ENCODE measurements at places on chromosomes 13 and 19.

- no peak for DNase-seq
These were observed 39.4 kb downstream of the VAV1 start for GRCh38 chr19:6811906-6812305.

- no peak for DNase-seq
These were observed 1204.1 kb downstream of the OLFM4 start for GRCh38 chr13:54232700-54233099.

GRCh38 chr13:79226938-79227337 is 179.1 kb downstream of the RBM26 start:
- DNase-seq: no peak

DNA sequence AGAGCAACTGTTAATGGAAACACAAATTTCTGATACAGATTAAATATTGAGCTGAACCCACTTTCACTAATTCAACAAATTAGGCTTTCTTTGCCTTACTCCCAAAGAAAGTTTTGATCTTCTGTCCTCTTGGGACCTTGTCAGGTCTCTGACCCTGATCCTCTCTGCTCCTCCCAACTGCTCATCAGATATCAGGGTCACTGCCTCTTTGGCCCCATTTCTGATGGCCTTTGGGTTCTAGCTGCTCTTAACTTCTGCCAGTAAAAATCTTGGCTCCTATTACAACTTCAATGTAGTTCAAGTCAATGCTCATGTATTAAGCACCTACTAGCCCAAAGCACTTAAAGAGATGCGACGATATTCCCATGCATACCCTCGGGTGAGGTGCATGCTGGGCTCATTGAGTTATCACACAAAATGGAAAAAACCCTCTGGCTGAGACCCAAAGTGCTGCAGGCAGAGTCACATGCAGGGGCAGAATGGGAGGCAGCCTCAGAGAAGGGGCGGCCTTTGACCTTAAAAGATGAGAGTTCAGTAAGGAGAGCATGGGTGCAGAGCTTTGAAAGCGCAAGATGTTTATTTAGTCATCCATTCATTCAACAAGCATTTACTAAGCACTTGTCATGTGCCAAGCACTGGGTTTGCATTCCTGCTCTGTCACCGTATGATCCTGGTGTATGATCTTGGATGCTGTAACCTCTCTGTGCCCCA is 183.4 kb downstream of the USP12 start:
- no peak for DNase-seq

- DNase-seq: no peak
These were observed 23.7 kb downstream of the DCLK1 start for GRCh38 chr13:36107521-36107920.

DNA sequence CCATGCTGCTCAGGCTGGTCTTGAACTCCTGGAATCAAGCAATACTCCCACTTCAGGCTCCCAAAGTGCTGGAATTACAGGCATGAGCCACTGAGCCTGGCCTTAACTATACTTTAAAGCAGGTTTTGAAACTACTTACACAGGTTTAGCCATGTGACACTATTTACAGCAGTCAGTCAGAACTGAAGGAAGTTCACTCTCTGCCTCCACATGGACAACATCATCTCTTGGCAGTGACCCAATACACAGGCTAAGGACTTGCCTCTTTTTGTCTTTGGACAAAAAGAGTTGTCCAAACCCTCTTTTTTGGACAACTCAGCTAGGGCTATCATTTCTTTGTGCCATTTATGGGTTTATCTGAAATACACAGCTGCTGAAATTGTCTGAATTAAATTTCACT is 89.0 kb upstream of the CLDN10 start:
- no peak for DNase-seq

DNA sequence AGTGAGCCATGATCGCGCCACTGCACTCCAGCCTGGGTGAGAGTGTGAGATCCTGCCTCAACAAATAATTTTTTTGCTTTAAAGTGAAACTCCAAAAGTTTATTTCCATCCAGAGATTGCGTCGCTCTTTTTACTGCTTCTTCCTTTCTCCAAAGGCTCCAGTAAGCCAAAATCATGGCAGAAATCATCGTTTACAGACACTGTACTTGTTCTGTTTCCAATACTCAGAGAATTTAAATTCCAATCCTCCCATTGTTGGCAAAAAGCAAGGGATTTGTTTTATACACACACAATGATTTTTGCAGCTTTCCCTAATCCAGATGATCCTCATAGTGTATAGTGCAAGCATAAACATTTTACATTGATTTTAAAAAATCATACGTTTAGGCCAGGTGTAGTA is 15.3 kb downstream of the FBXO27 start:
- no peak for DNase-seq

- peak; percentile 36 for DNase-seq
These were observed 62.5 kb downstream of the RFX2 start for GRCh38 chr19:6047741-6048251.

- DNase-seq: no peak
These were observed 3.9 kb downstream of the ZNF865 start for GRCh38 chr19:55609326-55609725.

- peak; percentile 28 for DNase-seq
These were observed 128.6 kb downstream of the USP12 start for GRCh38 chr13:27043013-27043412.

DNA sequence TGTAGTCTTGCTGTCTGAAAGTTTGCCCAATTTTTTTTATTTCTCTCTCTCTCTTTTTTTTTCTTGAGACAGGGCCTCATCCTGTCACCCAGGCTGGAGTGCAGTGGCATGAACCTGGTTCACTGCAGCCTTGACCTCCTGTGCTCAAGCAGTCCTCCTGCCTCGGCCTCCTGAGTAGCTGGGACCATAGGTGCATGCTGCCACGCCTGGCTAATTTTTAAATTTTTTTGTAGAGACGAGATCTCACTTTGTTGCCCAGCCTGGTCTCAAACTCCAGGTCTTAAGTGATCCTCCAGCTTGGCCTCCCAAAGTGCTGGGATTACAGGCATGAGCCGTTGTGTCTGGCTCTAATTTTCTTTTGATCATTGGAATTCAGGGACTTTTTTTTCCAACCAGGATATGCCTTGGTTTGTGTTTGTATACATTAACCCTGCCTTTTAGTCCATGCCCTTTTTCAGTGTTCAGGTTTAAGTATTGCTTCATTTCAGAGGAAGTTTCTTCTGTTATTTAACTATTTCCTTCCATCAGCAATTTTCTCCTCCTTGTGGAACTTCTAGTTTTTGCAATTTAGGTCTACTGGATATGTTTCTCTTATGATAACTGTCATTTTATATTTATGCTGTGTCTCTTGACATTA is 201.4 kb downstream of the PCCA start:
- DNase-seq: no peak

- no peak for DNase-seq
These were observed 25.0 kb downstream of the HNRNPM start for GRCh38 chr19:8469613-8470368.

GRCh38 chr19:56900573-56901097 is 60.1 kb upstream of the PEG3 start:
- DNase-seq: no peak

DNA sequence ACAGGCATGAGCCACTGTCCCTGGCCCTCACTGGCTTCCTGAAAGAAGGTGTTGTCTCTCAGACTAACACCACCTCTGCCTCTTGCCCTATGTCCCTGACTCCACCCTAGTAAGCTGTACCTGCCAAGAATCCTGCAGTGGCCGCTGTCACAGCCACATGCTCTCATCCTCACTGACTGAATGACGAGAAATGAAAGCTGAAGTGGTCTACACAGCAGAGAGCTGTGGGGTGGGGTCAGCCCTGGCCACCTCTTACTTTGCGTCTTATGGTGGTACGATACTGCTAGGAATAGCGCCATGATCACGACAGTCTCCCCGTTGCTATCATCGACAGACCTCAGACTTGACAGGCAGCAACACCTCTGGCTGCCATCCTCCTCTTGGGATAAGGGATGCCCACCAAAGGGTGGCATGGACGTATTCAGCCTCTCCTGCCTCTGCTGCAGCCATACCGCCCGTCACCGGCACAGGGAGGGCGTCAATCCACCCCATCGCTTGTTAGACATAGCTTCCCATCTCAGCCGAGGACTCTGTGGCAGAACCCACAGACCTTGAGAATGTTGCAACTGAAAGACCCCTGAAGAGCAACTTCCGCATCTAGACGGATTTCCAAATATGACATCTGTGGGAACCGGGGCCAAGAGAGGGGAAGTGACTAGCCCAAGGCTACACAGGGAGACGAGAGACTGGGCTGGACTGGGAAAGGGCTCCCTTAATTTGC is 809 bp downstream of the MYO1F start:
- DNase-seq: no peak

DNA sequence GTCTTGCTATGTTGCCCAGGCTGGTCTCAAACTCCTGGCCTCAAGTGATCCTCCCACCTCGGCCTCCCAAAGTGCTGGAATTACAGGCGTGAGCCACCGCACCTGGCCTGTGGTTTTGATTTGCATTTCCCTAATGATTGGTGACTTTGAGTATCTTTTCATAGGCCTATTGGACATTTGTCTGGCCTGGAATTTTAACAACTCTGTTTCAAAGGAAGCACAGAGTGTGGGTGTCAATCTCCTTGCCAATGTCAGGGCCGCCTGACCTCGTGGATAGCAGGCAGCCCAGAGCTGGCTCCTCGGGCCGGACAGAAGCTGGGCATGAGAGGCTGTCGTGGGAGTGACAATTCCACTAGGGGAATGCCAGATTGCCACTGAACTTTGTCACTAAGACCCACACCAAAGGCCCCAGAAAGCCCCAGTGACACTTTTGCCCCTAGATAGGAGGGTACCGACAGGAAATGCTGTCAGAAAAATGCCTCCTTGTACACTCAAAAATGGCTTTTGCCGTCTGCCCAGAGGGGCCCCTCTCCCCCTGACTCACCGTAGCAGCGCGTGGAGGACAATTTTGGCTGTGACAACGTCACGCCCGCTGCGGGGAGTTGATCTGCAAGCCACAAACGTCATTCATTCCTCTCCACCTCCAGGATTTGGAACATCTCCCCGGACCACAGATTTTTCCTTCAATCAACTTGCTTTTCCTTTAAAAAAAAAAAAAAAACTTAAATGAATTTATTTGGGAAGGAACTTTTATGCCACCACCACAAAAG is 11.7 kb upstream of the ADGRE5 start:
- no peak for DNase-seq

DNA sequence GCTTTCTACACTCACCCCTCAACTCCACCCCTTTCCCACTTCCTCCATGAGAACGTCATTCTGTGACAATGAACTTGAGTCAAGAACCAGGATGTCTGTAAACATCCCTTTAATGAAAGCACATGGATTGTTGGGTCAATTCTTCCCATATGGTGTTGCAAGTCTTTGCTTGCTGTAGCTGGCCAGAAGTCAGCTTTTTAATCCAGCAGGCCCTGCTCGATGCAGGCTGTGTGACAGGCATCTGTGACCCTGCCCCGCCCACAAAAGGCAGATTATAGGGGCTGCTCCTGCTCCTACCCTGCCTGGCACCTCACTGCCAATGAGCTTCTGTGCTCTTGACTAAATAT is 78.0 kb downstream of the STARD13 start:
- no peak for DNase-seq

DNA sequence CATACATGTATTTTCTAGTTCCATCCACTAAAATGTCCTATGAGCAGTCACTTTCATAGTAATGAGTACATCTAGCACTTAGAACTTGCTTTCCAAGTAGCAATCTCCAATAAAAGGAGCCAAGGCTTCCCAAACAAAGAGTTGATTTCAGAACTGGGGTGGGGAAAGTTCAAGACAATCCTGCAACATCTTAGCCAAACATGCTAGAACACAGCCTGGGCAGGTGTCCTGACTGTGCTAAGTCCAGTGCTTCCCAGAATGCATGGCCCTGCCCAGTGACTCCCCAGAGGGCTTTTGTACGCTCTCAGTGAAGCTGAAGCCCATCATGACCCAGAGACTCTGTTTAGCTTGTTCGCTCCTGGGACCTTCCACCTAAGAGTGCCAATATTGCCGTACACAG is 106.7 kb upstream of the UBAC2 start:
- DNase-seq: no peak

DNA sequence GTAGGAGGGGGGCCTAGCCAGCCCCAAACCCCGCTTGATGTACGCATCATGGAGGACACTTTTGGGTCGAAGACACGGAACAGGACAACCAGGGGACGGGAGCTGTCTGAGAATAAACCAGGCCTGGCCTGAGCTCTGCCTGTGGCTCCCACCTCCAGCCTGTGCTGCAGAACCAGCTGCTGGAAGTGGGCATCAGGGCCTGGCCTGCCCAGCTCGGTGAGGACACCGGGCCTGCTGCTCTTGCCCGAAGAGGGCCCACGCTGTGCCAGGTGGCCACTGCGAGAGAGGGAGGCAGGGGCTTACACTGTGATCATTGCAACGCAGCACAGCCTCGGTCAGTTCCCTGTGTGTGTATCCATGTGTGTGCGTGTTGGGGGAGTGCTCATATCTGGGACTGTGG is 34.6 kb downstream of the CEBPG start:
- no peak for DNase-seq

- DNase-seq: no peak
These were observed 66.5 kb upstream of the ATP12A start for GRCh38 chr13:24613755-24614154.

GRCh38 chr19:6576869-6577475 is 14.0 kb downstream of the CD70 start:
- no peak for DNase-seq

DNA sequence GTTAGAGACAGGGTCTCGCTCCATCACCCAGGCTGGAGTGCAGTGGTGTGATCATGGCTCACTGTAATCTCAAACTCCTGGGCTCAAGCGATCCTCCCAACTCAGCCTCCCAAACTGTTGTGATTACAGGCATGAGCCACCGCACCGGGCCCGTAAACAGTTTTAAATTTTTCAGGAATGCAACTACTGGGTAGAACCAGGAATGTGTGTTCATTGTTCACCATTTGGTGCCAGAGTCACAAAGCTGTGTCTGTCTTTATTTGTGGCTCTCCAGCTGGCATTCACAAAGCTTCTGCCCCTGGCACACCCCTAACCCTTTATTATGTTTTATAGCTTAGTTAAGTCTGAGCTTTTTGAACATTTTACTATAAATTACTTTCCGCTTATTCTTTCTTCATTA is 19.8 kb upstream of the ACP7 start:
- DNase-seq: no peak

- DNase-seq: no peak
These were observed 24.7 kb downstream of the DPF1 start for GRCh38 chr19:38199340-38199739.

DNA sequence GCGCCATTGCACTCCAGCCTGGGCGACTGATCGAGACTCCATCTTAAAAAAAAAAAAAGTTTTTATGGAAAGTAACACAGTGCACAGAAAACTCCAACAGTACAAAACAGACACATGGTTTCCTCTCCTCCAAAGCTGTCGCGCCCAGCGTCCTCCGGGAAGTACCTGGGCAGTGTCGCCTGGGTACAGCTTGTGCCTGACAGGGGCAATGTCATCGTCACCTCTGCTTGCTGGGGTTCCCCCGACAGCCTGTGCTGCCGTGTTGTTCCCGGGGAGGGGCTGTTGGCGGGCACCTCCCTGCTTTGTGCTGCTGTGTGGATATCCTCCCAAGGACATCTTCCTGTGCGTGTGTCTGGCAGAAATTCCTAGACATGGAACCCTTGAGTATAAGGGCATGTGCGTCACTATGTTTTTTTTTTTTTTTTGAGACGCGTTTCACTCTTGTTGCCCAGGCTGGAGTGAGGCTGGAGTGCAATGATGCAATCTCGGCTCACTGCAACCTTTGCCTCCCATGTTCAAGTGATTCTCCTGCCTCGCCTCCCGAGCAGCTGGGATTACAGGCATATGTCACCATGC is 2.4 kb upstream of the F2RL3 start:
- no peak for DNase-seq

- no peak for DNase-seq
These were observed 16.6 kb downstream of the HNRNPM start for GRCh38 chr19:8461376-8461775.

Measured in NT2/D1 (cell line).